ENCODE measurements at places on chromosomes 3 and 15. TPM values are rescaled to one million over a fixed set of nuclear protein-coding genes. Genes with fewer than 3 reads are reported as not detected.

- DNase-seq = no peak
These were observed 51.0 kb upstream of the ATP13A3 start for GRCh38 chr3:194537732-194538247.

GRCh38 chr3:21898316-21898715 lies 147.3 kb upstream of the ZNF385D start:
- no peak for DNase-seq

GRCh38 chr15:58145606-58146005 lies 7.4 kb downstream of the AQP9 start:
- no peak for DNase-seq

GRCh38 chr3:47652142-47652541 lies 73.5 kb upstream of the CSPG5 start:
- DNase-seq = no peak

GRCh38 chr15:58597943-58598828 lies 151.3 kb downstream of the ADAM10 start:
- no peak for DNase-seq

GRCh38 chr15:45021348-45021747 lies 1.6 kb upstream of the SORD start:
- peak; percentile 18 for DNase-seq

GRCh38 chr3:59386165-59386564 lies 336.3 kb upstream of the CFAP20DC start:
- DNase-seq = no peak

- DNase-seq = no peak
These were observed 162.2 kb downstream of the MYRIP start for GRCh38 chr3:39971559-39972031.

DNA sequence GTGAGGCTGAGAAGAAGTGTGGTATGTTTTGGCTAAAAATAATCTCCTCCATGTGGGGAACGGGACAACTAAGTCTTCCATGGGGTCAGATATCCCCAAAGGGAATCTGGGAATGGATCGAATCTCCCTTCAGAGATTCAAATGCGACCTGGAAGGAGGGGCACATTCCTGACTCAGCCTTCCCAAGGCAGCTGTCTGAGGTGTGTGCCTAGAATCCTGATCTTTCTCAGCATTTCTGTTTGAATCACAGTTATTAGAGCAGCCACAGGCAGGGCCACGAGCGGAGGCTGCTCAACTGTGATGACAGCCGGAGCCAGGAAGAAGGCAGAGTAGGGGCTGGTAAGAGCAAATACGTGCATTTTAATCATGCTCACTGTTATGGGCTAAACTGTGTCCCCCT lies 135.1 kb downstream of the ADAMTS17 start:
- no peak for DNase-seq

DNA sequence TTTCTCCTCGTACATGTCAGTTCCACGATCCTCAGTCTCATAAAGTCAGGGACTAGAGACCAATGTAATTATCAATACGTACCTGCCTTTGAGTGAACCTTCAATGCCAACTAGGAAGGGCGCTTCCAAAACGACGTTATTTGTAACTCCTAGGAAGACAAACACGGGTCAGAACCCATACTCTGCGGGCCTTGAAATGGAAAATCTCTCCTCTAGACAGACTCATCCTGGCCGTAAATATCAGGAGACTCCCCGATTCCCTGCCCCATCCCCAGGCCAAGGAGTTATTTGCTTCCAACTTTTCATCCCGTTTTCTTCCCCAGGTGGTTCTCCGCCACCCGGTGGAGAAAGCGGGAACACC lies 578 bp downstream of the OIP5 start:
- DNase-seq = no peak

DNA sequence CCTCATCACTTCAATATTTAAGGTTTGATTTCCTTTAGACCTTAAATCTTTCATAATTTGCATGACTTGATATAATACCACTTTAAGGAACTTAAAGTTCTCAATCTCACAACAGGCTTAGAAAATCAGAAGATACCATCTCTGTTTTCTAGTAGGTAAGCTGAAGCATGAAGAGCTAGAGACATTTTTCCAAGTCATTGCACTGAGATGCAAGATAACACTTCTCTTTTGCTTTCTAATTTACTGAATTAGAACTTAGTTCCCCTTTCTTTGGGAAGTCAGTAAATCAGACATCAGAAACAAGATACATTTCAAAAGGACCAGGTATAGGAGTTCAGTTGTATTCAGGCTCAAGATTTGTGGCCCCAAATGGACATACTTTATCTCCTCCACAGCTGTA lies 79.7 kb downstream of the DZIP3 start:
- no peak for DNase-seq

GRCh38 chr3:120681018-120681417 lies 1.0 kb downstream of the HGD start:
- DNase-seq = no peak

GRCh38 chr3:196948442-196949284 lies 6.3 kb upstream of the NCBP2 start:
- no peak for DNase-seq

GRCh38 chr15:101068523-101068960 lies 149.4 kb downstream of the LRRK1 start:
- no peak for DNase-seq

- DNase-seq = peak; percentile 83
These were observed at the start of gene CAV3 for GRCh38 chr3:8733332-8734094. Gene CAV3 (plus strand): TSS chr3:8733802. CDS start chr3:8733877, 75 bp downstream.

DNA sequence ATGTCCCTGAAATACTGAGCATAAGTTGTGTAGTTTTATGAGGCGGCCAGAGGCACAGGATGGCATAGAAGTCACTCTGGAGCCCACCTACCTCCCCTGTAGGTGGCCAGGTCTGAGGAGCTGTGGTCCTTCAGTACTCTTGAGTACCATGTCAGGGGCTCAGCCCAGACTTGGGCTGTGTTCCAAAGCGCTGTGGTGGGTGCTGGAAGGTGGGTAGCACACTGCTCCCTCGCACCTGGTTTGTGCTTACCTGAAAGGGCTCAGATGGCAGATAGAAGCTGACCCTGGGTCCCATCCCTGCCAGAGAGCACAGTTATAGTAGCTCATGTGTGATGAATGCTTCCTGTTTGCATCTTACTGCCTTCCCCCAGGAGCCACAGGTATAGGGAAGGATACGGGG lies 15.5 kb downstream of the NISCH start:
- no peak for DNase-seq

DNA sequence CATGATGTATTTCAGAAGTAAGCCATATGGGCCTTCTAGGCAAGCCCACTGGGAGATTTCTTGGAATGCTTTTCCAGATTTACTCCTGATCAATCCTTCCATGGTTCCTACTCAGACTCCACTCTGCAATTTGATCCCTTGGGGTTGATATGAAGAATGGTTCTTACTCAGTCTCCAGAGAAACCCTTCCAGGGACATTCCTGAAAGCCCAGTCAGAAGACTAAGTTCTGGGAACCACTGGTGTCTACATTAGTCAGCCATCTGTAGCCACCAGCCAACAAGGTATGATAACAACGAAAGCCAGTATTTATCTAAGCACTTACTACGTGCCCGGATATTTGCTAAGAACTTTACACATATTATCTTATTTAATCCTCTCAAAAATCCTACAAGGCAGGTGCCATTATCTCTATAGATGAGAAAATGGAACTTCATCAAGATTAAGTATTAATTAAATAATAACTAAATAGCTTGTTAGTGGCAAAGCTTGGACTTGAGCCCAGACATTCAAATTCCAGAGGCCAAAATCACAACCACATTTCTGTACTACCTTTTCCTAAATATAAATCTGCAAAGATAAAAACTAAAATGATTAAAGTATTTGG lies 32.7 kb downstream of the ZNF385D start:
- no peak for DNase-seq

The SLC22A14 gene
- total RNA-seq = 0.96 TPM

The CDHR4 gene
- not detected for total RNA-seq

The ISLR gene
- total RNA-seq = 95.1 TPM

The XIRP1 gene
- 0.72 TPM for total RNA-seq

The PLCH1 gene
- 5.1 TPM for total RNA-seq

The MYL3 gene
- total RNA-seq = 2.9 TPM

All from umbilical cord (tissue), 2 donors.